GM20000 (cell line): ENCODE measurements at places on chromosomes 11 and 22.

GRCh38 chr22:29112121-29112520 lies 39.3 kb downstream of the KREMEN1 start:
- no peak for DNase-seq

DNA sequence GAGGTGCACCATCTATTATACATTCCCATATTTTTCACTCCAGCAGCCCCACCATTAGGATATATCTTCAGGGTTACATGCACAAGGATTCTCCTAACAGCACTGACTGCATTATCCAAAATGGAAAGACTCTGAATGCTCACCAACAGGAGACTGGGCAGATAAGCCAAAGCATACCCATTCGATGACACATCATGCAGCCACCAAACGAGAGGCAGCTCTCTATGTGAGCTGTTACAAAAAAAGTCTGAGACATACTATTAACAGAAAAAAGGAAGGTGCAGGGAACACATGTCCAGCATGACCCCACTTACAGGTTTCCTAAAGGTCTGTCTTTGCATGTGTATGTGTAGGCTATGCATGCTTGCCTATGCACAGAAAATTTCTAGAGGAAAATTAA lies 12.4 kb upstream of the SERPIND1 start:
- DNase-seq, result no peak

DNA sequence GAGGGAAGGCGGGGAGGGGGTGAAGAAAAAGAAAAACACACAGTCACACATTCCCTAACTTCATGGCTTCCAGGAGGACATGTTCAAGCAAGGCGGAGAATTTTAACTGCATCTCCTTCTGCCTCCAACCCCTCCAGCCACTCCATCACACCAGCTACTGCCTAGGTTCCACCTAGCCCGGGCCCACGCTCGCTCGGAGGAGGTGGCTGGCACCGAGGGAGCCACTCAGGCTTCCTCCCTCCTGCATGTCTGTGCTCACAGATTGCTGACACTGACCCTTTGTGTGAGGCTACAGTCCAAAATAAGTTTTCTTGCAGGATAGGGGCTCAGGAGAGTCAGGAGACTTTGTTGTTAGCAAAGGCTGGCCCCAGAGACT lies 9.4 kb upstream of the OPCML start:
- DNase-seq, result no peak

- DNase-seq, result no peak
Observed at GRCh38 chr11:4098026-4098621, 3.5 kb downstream of the RRM1 start.

DNA sequence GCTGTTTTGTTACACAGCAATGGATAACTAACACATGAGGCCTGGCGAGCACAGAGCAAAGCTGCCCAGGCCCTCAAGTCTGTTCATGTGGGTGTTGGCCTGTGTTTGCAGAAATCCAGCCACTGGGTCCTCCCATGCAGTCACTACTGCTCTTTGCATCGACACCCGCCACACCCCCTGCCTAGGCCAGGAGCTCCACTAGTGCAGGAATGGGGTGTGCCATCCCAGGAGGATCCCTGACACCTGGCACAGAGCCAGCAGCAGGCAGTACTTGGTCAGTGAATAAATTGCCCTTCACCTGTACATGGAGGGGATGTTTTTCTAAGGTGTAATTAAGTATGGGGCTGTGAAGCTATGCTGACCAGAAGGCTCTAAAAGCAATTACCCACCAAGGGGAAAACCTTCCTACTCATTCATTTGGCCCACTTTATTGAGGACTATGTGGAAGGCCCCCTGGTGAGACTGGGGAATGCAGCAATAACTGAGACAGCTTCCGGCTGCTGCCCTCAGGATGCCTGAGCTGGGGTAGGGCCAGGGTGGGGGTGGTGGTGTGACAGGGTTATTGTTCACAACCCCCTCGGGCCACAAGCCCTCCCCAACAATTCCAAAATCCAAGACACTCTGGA lies 160.8 kb downstream of the CRYBB2 start:
- no peak for DNase-seq

DNA sequence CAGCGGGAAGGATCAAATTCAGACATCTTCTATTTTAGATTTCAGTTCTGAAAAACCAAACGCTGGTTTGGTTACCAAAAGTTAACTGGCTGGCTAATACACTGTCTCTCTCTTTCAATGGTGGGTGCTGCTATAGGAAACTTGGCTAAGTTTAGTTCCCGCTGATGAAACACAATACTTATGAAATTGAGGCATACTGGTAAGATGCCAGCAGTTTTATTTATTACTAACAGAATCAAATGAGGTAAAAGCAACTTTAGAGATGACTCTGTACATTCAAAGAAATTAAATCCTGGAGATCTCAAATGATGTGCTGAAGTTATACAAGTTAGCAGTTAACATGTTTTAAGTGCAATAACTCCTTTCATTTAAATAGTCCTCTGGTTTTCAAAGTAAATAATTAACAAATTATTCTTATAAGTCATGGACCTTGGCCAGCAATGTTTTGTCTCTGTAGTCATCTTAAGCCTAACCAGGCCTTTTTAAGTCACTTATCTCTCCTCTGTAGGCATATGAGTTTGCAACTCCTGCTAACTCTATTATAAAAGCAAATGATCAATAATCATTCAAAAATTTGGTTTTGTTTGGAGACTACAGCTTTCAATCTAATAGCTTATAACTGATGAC lies 54.8 kb downstream of the PAK1 start:
- no peak for DNase-seq

DNA sequence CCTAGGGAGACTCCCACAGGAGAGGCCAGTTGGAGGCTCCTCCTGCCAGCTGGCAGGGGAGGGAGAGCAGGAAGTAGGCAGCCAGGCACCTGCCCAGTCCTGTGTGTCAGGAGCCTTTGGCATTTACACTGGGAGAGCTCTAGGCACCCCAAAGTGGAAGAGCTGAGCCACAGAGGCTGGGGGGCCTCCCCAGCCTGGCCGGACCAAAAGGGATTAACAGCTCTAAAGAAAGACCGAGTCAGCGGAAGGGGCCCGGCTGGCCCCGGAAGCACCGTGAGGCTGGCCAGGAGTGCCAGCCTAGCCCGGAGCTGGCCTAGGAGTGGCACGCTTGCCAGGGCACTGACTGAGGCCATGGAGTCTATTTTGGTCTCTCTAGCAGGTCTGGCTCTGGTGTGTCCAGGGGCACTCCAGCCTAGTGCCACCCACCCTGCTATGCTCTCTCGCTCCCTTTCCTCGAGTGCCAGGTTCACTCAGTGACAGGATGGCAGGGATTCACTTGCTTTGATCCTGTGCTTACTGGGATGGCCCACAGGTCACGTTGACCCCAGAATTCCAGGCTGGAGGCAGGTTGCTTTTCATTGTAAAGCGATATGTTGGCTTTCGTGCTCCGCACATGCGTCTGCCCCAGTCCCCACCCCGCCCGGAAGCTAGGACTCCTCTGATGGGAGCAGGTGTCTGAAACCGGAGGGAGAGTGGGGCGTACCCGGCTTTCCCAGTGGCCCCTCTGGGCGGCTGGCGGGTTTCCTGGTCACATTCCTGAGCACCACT lies 3.3 kb upstream of the KMT5B start:
- no peak for DNase-seq

DNA sequence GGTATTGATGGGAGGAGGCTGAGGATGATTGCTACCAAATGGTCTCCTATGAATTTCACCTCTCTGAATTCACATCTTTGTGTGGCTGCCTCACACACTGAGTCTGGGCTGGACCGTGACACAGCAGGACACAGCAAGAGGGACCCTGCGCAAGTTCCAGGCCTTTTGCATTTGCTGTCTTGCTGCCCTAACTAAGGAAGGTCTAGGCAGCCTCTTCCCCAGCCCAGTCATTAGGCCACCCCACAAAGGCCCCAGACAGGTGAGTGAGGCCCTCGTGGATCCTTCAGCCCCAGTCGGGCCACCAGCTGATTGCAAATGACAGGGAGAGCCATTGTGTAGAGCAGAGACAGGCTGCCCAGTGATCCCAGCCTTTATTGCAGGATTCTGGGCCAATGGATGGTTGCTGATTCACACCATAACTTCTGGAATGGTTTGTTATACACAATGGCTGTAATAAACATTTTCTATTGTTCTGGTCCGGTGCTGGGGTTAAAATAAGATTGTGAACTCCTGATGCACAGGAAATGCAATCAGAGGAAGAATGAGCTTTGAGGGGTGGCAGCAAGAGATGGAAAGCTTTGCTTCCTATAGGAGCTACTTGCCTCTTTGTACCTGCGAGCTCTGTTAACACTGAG lies 28.5 kb upstream of the CSNK2A3 start:
- no peak for DNase-seq

DNA sequence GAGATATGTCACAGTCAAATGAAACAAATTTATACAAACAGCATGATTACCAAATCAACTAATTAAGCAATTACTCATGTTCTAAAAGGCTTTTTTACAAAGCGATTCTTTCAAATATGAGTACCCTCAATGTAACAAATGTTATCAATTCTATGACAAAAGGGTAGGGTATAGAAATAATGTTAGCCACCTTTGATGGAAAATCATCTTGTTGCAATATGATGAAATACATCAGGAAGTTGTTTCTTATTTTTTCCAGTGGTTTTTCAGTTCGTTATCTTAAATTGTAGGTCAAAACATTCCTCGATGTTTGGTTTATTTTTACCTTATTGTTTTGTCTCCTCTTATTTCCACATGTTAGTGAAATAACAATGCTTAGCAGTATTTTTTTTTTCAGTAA lies 6.5 kb downstream of the ARHGEF12 start:
- no peak for DNase-seq

DNA sequence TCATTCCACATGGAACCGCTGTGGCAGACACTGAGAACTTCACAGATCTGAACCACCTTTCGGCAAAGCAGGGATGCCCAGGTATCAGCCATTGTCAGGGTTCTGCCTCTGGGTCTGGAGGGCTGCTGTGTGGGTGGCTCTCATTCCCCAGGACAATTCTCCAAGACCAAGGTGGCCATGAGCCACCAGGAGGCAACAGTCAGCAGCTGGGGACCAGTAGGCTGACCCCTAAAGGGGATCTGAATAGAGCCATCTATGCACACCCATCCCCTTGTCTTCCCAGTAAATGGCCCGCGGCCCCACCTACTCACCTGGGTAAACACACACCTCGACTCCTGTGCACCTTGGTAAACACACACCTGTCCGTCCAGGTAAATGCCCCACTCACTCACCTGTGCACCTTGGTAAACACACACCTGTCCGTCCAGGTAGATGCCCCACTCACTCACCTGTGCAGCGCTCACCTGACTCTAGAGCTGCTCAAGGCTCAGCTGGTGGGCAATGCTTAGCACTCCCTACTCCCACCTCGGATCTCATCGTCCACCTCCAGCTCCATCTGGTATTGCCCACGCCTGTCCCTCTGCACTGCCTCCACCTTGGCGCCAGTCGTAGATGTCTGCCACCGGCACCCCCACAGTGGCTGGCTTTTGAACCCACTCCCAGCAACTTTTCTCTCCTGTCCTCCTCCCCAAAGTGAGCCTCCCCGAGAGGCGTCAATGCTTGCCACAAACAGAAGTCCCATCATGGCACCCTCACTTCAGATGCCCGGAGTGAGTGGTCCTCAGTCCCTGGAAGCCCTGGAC lies 10.2 kb downstream of the SLC25A1 start:
- no peak for DNase-seq

- DNase-seq, result no peak
Observed at GRCh38 chr11:71240865-71241691, 11.3 kb downstream of the SHANK2 start.

DNA sequence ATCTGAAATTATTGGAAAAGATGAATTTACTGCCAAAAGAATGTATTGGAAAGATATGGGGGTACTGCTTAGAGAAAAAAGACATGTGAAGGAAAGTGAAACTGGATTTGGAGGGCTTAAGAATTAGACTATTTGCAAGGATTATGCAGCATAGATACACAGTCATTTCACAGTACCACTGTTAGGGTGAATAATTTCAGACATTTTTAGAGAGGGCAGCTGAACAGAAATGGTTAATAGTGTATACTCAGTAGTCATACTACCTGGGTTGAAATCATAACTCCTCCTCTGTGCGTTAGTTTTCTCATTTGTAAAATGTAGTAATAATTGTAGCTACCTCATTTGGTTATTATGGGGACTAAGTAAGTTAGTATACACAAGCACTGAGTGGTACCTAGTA lies 33.0 kb downstream of the GAS2 start:
- DNase-seq, result no peak

DNA sequence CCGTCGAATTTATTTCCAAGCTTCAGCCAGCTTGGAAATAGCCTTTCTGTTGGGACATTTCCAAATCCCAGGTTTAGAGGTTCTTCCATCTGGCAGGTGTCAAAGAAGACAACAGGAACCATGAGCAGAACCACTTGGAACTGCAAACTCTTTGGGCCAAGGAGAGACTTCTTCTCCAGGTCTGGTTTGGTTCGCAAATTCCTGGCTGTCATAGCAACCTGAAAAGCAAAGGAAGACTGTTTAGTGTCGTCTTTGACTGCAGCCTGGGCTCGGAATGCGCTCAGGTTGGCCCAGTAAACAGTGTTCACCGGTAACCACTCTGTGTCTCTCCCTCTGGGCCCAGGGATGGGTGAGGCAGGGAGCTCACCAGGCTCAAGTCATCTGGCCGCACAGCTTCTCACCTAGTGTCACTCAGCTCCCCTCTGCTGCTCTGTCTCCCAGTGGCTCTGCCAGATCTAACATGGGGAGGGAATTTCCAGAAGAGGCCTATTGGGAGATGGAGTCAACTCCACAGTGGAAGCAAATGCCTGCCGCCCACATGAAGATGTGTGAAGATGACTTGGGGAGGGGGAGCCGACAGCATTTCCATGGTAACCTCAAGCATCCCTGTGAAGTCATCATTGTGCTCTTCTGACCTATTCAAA lies 11.9 kb upstream of the CLMP start:
- no peak for DNase-seq

DNA sequence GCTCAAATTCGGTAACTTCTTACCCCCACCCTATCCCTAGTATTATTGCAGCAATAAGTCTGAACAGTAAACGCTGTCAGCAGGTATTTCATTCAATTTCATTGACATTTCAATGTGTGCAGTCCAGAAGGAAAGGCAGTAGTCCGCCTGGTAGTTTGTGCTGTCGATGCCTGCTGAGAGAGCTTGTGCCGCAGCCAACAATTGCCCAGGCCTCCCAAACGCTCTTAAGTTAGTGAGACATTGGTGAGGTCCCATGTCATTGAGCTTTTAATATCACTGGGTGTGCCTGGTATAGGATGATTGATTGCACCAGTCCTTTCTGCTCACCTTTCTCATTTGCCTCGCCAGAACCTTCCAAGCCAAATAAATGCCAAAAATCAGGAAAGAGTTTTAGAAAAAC lies 28.1 kb downstream of the ALKBH3 start:
- no peak for DNase-seq
